Activated B cell treated with CpG ODN at 0.5 μM for 24 hours (primary cell): ENCODE measurements at places on chromosomes 4 and X.
A peak's percentile ranks its signal among the peaks of the same experiment; 100 is the strongest.

DNA sequence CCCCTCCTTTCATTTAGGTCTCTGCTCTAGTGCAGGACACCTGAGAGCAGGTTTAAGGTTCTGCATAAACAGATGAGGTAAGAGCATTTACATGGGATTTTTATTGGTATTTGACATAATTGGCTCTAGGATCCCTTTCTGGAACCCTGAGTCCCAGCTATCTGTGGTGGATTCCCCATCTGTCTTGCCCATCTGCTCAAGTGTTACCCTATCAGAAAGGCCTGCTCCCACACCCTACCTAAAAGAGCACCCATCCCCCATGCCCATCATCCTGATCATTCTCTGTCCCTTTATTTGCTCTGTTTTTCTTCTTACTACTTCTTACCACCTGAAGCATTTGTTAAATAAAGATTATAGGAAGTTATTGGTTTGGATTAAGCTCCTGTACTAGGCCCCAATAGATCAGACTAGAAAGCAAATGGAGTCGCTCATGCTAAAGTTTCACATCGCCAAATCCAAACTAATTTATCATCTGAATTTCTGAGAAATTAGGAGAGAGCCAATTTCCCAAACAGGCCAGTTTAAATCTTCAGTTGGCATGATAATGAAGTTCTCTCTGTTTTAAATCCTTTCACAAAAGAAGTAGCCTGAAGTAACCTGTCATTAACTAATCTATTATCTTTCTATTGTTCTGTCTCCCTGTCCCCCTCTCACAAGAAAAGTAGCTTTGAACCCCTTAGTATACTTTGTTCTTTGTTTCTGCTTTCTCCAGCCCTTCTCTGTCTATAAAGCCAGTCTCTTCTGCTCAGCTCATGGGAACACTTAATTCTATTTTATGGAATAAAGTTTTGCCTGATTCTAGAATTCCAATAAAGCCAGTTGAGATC lies 178.6 kb downstream of the ZNF674 start:
- DNase-seq: no peak

GRCh38 chrX:19991350-19991718 lies 473 bp upstream of the BCLAF3 start:
- no peak for DNase-seq

GRCh38 chr4:60948008-60948407 lies 252.1 kb upstream of the ADGRL3 start:
- no peak for DNase-seq

DNA sequence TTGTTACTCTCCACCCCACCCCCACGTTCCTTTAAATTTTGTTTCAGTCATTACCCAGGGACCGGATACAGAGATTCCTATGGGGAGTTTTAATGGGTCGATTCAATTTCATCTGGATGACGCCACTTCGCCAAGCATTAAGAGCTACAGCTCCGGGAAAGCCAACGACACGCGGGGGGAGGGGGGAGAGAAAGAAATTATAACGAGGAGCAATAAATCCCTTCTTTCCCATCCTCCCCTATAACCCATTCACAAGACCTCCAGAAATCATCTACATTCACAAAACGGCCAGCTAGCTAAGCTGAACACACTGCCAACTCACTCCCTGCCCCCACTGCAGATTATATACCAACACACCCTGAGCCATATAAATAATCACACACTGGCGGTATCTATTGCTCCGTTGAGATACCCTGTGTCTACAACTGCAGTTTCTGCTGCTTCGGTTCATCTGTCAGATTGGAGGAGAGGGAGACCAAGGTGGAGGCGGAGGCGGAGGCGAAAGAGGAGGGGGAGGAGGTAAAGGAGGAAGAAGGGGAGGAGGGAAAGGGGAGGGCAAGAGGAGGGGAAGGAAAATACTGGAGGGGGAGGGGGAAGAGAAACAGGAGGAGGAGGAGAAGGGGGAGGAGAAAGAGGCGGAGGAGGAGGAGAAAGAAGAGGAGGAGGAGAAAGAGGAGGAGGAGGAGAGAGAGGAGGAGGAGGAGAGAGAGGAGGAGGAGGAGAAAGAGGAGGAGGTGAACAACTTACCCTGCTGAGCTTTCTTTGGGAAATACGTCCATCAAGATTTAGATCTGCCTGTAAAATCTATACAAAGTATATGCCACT lies 113.9 kb upstream of the VAMP7 start:
- DNase-seq: no peak

GRCh38 chr4:26001413-26001812 lies 87.4 kb downstream of the SMIM20 start:
- DNase-seq: no peak

DNA sequence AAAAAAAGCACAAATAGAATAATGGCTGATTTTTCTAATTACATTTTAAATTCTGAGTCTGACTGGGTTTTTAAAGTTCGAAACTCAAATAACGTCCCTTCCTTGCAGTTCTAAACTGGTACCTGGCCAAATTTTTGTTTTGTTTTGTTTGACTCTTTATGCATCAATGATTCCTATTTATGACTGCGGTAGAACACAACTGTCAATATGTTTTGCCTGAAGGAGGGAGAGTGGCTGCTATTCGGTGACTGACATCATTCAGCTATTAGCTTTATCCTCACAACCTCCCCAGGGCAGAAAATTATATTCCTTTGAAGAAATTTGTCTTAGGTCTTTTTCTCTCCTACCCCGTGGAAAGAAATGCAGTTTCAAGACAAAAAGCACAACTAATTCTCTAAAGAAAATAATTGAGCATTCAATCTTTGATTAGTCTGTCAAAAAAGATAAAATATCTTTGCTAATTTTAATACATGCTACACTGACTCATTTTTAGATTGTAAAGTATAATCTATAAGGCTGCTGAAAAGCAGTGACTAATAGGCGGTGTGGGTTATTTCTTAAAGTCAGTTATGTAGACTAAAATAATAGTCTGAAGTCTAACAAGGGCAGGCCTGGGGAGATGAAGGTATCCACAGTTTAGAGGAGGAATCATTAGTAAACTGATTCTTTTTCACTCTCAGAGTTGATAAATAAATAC lies 61.9 kb downstream of the TMEM150C start:
- no peak for DNase-seq

DNA sequence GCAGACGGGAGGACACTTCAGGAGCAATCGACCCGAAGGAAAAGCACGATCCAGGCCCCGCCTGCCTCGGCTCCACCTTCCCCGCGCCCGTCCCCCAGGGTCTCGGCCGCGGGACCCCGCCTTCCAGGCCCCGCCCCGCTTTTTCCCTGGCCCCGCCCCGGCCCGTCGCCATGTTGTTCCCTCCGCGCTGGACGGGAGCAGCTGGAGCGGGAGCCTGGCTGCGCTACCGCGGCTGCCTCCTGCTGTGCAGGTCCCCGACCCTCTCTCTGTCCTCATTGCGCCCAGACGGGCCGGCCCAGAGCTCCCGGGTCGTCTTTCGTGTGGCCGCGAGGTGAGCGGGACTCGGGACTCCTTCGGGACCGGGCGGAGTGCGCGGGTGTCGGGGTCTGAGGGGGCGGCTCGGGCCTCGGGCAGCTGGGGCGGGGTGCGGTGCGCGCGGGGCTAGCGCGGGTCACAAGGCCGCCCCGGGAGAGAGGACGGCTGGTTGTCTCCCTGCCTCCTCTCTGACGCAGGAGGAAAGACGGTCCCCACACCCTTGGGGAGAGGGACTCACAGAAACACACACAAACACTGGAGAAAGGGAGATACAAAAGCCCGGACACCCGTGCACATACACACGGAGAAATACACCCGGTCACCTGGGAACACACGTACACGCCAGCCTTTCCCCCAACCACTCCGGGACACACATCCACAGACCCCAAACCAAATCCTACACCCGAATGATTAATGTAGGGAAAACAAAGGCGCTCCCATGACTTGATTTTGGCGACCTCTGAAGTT lies at the start of gene RAB9A:
RAB9A (plus strand) TSS at position 171 of the 783 bp plus-strand sequence. CDS start 19,619 bp downstream, outside the sequence.
- DNase-seq: peak; percentile 77

GRCh38 chrX:16320765-16321355 lies 153.6 kb downstream of the MAGEB17 start:
- DNase-seq: no peak

- no peak for DNase-seq
These were observed 325.0 kb downstream of the RAB28 start for GRCh38 chr4:13159041-13159620.

DNA sequence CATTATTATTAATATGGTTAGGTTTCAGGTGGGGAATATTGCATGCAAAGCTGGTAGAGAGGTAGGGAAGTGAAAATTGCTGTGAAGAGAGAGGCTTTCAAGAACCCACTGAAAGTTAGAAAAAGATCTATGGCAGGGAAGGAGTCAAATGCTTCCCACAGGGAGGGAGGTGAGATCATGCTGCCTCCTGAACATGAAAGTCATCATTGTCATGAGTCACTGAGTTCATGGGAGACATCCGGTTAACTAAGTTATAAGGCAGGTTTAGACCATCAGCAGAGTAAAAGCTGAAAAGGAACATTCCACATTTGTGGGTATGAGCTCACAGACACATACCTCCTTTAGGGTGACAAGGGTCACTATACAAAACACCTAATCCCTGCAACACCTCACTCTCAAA lies 16.2 kb downstream of the GATB start:
- no peak for DNase-seq

- DNase-seq: no peak
These were observed 67.9 kb upstream of the SLC4A4 start for GRCh38 chr4:71270901-71271300.

DNA sequence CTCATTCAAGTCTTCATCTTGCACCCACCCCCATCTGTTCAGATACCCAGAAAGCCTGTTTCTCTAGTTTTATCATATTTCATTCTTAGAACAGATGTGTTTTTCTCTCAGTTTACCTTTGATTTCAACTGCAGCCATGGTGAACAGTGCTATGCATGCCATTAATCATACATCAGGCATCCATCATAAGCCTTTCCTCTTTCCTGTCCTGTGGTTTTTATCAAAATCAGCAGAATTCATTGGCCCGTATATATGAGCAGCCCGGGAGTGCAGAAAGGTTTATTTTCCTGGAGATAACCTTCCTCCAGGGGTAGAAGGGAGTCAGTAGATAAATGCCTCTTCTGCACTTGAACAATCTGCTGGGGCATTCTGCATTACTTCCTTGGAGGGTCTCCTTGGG lies 65.7 kb downstream of the IL21 start:
- no peak for DNase-seq

GRCh38 chr4:12116009-12116552 lies 687.4 kb upstream of the HS3ST1 start:
- DNase-seq: no peak

- DNase-seq: no peak
These were observed 232.6 kb upstream of the BOD1L1 start for GRCh38 chr4:13860126-13860525.

DNA sequence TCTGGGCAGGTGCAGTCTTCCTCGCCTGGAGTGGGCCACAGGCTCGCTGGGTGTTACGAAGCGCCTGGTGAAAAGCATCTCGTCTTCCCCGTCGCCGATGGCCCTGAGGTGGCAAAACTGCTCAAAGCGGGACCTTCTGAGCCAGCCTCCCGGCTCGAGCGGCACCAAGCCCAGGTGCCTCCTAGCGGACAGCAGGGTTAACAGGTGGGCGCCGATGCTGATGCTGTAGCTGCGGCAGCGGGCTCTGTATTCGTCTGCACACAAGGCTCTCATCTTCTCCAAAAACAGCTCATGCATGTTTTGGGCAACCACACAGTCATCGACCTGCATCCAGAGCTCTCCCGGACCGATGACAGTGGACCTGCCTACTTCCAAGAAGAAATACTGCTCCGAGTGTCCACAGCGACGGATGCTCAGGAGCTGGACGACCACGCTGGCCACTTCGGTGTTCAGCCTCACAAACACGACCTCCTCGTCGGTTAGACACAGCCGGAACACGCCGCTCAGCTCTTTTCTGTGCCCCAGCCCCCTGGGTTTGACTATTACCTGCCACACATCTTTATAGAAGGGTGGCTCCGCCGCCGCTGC lies 1.2 kb downstream of the IRS4 start:
- no peak for DNase-seq

- DNase-seq: no peak
These were observed 611.1 kb downstream of the PCDH19 start for GRCh38 chrX:99798936-99799335.

GRCh38 chrX:32408389-32408788 lies 803.0 kb downstream of the DMD start:
- no peak for DNase-seq
